CD4-positive, alpha-beta T cell treated with Interleukin-1 beta for 1 hour (primary cell): ENCODE measurements at places on chromosomes 3 and 15.

DNA sequence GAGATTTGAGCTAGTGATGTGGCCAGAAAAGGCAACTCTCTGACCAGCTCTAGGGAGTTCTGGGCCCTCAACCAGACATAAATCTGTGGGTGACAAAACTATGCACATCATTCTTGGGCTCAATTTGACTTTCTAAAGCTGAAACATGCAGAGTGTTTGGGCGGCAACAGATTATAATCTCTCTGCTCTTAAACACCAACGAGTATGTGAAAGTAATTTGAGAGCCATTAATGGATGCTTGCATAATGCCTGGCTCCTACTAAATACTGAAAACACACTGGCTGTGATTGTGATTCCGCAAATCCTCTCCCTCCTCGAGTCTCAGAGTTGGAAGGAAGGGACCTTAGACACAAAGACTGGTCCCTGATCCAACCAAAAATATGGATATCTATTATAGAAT, 186.7 kb downstream of the UACA start:
- no peak for DNase-seq

GRCh38 chr15:65920825-65921309, 51.6 kb downstream of the RAB11A start:
- DNase-seq = no peak

GRCh38 chr3:87949189-87949878, 109.5 kb downstream of the CGGBP1 start:
- DNase-seq = no peak

DNA sequence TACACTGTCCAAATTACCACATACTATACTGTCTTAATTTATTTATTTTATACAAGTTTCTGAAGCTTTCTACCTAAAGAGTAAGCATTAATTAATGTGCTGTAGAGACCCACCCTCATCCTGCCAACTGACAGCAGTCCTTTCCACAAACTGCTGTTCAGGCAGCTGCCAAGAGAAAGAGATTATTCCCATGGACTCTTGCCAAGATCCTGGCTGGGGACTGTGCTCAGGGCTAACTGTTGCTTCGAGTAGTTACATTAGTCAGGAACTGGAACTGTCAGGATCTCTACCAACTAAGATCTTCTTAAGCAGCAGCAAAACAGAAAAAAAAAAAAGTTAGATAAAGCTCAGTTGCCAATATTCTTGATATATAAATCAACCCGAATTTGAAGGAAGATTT, 398.8 kb downstream of the MECOM start:
- DNase-seq = no peak
